NCI-H1436 treated with DMSO at 0.1 percent for 48 hours (cell line): ENCODE measurements at places on chromosomes 3 and 15.
A peak's percentile ranks its signal among the peaks of the same experiment; 100 is the strongest.

GRCh38 chr3:127606981-127607595, 8.9 kb downstream of the MCM2 start:
- DNase-seq = no peak

DNA sequence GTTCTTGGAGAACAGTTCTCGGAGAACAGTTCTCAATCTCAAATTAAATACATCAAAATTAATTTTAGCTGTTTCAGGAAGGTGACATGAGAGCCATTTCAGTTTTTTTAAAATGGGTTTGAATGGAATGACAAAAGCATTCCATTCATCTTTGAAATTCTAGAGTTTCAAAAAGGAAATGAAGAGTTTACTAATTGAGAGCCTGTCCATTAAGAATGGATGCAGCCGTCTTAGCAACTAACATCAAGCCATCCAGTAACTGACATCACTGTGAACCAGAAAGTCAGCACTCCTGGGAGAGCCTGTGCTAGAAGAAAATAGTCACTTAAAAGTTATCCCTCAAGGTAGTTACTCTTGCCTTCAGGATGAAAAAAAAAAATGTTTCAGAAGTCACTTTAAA, 47.0 kb upstream of the FSTL1 start:
- no peak for DNase-seq

DNA sequence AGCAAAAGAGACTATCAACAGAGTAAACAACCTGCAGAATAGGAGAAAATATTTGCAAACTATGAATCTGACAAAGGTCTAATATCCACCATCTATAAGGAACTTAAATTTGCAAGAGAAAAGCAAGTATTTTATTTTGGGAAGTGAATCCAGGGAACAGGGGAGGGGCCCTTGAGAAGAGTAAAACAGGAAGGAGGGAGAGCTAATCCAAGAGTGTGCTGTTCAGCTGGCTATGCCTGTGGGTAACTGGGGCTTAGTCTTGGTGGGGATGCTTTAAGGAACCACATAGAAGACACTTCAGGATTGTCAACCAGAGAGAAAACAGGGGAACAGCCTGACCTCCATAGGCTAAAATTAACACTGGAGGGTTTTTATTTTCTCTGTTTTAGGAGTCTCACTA, 3.9 kb upstream of the HHLA2 start:
- DNase-seq = no peak

DNA sequence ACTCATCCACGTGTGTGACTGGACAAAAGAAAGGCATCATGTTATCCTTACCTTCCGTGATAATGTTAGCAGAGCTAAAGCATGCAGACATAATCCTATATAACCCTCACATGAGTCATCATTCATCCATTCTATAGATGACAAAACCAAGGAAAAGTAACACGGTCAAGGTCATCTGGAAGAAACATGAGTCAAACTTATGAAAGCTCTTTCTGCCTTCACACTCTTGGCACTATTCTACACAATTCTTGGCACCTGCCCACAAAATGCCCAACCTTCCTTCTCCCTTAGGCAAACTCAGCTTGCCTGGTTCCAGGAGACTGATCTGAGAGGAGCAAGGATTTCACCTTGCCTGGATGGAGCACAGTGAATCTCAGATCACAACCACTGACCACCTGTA, 66.9 kb downstream of the PRICKLE2 start:
- DNase-seq = no peak

DNA sequence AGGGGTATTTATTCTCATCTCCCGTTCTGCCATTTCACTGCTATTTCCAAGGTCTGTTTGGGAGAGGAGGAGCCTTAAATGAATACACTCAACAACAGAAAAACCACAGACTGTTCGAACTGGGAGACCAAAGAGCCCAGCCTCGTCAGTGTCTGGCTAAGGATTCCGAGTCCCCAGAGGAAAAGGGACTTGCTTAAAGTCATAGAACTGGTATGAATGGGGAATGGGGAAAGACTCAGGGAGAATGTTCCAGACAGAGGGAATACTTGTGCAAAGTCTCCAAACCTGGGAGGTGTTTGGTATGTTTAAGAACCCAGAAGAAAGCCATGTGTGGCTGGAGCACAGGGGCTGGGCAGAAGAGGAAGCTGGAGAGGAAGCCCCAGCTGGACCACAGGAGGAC, 46.9 kb downstream of the FAM43A start:
- DNase-seq = no peak

DNA sequence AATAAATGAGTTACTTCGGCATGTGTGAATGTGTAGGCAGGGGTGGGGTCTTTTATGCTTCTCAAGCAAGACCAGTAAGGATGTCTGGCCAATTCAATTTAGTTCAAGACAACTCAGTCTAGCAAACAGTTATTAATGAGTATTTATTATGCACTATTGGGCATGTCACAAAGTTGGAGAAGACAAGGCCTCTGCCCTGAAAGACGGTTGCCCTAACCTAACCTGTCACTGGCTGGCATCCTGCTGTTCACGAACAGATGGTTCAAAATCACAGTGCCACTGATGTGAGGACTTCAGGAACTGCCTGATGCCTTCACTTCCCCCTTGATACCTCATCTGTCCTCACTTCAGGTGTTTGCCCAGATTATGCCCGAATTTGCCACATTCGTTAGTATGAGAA, 217.8 kb downstream of the SOX2 start:
- DNase-seq = no peak

DNA sequence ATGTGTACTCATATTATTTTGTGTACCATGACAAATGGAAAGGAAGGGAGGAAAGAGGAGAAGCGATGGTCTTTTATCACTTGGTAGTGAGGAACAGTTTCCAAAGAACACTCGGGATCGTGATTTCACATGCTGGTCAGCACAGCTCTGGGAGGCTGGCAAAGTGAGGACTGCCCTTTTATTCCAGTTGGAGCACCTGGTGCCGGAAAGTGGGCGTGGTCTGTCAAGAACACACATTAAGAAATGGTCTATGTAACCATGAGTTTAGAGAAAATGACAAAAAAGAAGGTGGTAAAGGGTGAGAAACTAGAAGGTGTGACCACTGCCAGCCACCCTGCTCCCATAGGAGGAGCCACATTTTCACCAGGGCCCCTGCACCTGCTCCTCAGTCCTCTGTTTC, 7.0 kb upstream of the TSEN2 start:
- DNase-seq = no peak

- no peak for DNase-seq
Measured at GRCh38 chr3:112464264-112464663, 35.0 kb downstream of the BTLA start.

DNA sequence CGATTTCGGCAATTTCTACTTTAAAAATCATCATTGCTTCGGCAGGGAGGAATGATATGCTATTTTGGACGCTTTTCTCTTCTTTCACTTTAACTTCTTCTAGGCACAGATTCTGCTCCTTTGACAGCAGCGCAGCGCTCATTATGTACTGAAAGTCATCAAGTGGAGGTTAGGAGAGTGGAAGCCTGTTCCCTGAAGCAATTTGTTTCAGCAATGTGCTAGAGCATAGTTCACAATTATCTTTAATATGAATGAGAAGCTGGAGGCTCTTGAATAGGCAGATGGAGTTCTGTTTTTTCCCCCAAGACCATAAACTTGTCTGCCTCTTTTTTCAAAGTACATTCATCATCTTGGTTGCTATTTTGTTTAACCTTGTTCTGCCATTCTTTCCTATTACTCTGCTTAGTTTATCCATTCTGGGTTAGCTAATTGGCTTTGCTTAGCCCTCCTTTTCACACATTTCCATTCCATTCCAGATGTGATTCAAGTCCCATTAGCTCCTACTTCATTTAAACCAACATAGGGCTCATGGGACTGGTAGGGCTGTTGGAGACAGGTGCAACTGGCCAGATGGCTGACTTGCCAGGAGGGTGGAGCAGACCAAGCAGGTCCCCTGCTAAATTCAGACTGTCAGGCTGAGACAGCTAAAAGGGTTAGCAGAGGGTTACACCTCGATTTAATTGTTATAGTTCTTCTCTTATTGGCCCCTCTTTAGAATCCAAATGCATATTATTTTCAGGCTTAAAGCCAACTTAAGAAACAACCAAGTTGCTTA, 534.7 kb upstream of the CBLB start:
- DNase-seq = peak; percentile 97

DNA sequence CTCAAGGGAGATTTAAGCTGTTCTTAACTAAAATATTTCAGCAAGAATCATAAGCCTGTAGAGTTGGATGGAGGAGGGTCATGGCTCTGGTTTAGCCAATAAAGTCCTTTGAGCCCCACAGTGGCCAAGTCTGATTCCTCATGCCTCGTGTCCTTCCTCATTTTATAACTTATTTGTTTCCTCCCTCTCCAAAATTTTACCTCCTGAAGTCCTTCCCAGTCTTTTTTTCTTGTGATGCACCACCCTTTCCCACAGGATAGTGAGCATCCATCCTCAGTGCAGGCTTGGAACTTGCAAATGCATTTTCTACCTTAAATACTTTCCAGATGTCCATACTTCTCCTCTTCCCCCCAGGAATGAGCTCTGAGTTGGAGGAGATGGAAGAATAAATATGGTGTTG, 162.7 kb upstream of the AGTR1 start:
- no peak for DNase-seq

DNA sequence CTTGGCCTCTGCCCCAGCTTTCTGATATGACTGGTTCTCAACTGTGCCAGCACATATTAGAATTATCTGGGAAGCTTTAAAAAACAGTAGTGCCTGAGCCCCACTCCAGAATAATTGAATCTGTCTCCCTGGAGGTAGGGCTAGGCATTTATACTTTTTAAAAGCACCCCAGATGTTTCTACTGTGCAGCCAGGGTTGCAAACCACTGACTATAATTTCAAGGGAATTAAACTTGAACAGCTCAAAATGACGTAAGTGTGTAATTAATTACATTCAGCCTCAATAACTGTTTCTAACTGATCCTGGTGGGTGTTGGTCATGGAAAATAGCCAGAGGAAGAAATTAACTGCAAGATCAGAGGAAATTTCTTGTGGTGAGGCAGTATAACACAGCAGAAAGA, 4.4 kb upstream of the IRAK2 start:
- DNase-seq = no peak

GRCh38 chr3:134406331-134407238, 32.3 kb upstream of the AMOTL2 start:
- DNase-seq = peak; percentile 60

DNA sequence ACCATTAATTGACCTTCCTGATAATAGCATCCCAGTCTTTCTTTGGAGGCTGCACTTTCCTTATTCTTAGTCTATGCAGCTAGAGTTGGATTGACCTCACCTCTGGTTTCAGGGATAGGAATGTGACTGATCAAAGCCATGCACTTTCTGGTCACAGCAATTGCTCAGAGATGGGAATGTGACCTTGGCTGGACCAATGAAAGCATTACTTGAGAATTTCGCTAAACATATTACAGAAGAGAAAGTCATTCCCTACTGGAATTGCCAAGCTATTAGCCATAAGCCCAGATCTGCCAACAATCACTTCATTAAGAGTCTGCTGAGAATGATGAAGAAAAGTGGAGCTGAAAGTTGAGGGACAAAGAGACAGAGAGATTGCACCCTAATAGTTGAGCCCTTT, 32.7 kb downstream of the RTP1 start:
- no peak for DNase-seq

GRCh38 chr3:134485075-134485717, 589 bp downstream of the ANAPC13 start:
- DNase-seq = no peak

DNA sequence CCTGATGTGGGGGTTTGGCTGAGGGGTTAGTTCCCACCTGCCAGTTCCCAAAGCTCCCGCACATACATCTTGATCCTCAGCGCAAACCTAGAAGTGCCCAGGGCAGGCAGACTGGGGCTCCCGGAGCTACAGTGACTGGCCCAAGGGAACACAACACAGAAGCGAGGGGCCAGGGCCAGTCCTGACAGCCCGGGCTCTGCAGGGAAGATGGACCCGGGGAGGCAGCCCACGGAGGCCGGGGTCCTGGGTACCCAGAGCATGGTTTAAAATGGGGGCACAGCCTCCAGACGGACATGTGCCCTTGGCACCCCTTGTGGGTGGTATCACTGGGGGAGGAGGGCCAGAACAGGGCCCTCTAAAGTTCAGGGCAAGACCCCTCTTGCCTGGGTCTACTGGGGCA, 5.1 kb downstream of the CPN2 start:
- DNase-seq = no peak

DNA sequence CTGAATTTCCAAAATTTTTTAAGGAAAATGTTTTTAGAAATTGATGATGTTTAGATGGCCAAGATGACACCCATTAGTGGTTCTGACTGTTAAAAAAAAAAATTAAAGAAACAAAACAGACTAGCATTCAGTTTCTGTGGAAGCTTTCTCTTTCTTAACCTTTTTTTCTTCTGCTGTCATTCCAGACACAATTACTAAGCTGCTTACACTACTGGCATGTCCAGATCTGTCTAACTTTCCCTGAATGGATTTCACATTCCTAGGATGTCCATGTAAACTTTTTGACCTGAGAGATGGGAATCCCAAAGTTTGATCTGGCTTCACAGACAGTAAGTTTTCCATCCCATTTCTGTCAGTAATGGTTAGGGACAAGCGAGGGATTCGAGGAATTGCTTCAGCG, 10.3 kb upstream of the MTMR10 start:
- no peak for DNase-seq

DNA sequence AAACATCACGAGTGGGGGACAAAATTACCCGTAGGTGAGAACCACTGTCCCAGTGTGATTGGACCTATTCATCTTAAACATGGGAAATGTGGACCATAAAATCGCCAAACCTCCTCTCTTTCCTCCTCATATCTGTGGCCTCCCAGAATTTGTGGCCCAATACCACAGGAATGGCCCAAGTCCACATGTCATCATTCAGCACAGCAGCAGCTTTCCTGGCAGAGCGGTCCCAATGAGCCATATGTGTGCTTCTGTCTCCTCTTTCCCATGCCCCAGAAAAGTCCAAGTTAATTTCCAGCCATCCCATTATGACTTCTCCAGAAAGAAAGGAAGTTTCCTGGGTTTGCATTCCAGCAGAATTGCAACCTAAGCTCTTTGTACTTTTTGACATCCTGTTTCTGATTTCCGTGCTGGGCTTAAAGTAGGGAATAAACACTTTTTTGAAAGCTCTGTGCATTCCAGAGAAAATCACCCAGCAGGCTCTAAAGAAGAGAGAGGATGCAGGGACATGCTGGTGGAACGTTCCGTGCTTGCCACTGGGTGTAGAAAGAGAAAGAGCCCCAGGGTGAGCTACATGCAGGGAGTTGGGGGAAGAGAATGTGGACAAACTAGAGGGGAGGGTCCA, 259.4 kb upstream of the PROK2 start:
- no peak for DNase-seq
